Thyroid gland (tissue), 4 donors: ENCODE measurements at places on chromosomes 1 and 21. TPM values are rescaled to one million over a fixed set of nuclear protein-coding genes. Genes with fewer than 3 reads are reported as not detected.

DNA sequence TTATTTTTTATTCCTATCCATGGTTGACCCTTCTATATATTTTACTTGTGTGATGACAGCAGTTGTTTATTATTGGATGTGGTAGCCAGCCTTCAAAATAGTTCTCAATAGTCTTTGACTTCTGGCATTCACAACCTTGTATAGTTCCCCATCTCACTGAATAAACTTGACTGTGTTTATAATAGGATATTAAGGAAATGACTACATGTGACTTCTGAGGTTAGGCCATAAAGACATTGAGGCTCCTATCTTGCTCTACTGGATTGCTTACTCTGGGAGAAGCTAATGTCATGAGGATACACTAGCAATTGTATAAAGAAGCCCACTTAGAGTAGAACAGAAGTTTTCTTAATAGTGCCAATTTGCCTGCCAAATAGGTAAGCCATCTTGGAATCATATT, 231.8 kb downstream of the NEGR1 start:
- no peak overlapping the region for H3K4me3 ChIP-seq
- no peak for DNase-seq
- H3K36me3 ChIP-seq: no peaks in the 10 kb centered on the region
- H3K4me1 ChIP-seq: no peaks in the 10 kb centered on the region
- no peak overlapping the region for H3K27ac ChIP-seq

- no peak overlapping the region for H3K27ac ChIP-seq
- no peaks in the 10 kb centered on the region for H3K4me1 ChIP-seq
- DNase-seq: no peak
- no peak overlapping the region for H3K4me3 ChIP-seq
Observed at GRCh38 chr1:203873094-203873493, 11.7 kb downstream of the SNRPE start.

Gene GPR52
- 6.6 TPM for total RNA-seq

GRCh38 chr1:8463144-8463927, 145.4 kb downstream of the SLC45A1 start:
- peak overlapping the region; percentile 87 for H3K27ac ChIP-seq
- no peaks in the 10 kb centered on the region for H3K36me3 ChIP-seq
- peaks cover 70% of the 10 kb centered on the region for H3K4me1 ChIP-seq
- H3K27me3 ChIP-seq: no peaks in the 10 kb centered on the region

- no peaks in the 10 kb centered on the region for H3K27me3 ChIP-seq
- H3K4me3 ChIP-seq: no peak overlapping the region
- H3K27ac ChIP-seq: no peak overlapping the region
- no peak for DNase-seq
Observed at GRCh38 chr1:19342062-19342750, 30.1 kb downstream of the SLC66A1 start.

DNA sequence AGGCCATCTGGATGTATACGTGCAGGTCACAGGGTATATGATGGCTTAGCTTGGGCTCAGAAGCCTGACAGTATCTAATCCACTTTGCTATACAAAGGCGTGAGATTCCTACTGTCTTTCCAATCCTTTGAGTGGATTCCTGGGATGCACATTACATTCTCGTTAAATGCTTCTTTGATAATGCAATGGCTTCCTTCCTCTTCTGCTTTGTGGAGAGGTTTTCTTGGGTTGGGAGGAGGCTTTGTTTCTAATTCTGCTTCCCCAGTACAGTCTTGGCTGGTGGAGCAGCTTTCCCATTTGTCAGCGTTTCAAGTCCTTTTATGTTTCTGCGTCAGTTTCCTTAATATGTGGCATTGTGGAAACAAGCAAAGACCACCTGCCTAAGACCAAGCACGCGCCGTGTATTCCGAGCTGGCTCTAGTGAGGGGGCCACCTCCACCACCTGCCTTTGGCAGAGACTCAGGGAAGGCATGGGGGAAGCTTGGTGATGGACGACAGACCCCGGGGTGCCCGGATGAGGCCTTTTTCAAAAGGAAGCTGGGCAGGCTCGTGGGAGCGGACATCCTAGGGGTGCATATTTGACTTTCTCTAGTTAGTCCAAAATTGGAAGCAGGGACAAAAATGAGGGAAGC, 72.7 kb downstream of the WDR4 start:
- no peaks in the 10 kb centered on the region for H3K27me3 ChIP-seq
- H3K4me3 ChIP-seq: no peak overlapping the region
- H3K27ac ChIP-seq: no peak overlapping the region
- DNase-seq: no peak
- no peaks in the 10 kb centered on the region for H3K36me3 ChIP-seq
- H3K4me1 ChIP-seq: no peaks in the 10 kb centered on the region

GRCh38 chr1:54542120-54542961, 5.7 kb upstream of the ACOT11 start:
- peak; percentile 82 for DNase-seq
- peaks cover 7% of the 10 kb centered on the region for H3K4me1 ChIP-seq
- no peaks in the 10 kb centered on the region for H3K36me3 ChIP-seq
- H3K27ac ChIP-seq: no peak overlapping the region

- H3K36me3 ChIP-seq: no peaks in the 10 kb centered on the region
- no peak for DNase-seq
- no peaks in the 10 kb centered on the region for H3K27me3 ChIP-seq
- no peak overlapping the region for H3K4me3 ChIP-seq
Observed at GRCh38 chr1:15837931-15838330, 9.6 kb upstream of the SPEN start.

DNA sequence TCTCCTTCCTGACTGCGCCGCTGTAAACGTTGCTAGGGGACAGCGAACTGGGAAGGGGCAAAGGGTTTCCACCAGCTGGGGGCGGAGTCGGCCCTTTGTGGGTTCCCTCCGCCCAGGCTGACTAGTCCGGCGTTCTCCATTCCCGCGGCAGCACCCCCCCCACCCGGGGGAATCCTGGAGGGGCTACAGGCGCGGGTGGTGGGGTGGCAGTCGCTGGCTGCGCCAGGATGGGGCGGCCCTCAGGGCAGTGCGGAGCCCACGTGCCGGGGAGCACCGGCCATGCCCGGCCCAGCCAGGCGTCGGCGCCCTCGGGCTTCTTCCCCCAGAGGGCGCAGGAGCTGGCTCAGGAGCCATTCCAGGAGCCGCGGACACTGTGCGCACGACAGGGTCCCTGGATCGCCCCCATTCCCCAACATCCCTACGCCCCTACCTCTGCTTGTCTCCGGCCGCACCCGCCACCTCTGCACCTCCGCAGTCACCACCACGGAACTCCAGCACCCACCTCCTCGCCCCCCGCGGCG, 476 bp downstream of the BATF3 start:
- peak overlapping the region; percentile 23 for H3K4me3 ChIP-seq
- no peaks in the 10 kb centered on the region for H3K36me3 ChIP-seq
- H3K4me1 ChIP-seq: peaks cover 19% of the 10 kb centered on the region
- H3K27me3 ChIP-seq: no peaks in the 10 kb centered on the region
